ENCODE measurements at places on chromosomes 2 and 18.

DNA sequence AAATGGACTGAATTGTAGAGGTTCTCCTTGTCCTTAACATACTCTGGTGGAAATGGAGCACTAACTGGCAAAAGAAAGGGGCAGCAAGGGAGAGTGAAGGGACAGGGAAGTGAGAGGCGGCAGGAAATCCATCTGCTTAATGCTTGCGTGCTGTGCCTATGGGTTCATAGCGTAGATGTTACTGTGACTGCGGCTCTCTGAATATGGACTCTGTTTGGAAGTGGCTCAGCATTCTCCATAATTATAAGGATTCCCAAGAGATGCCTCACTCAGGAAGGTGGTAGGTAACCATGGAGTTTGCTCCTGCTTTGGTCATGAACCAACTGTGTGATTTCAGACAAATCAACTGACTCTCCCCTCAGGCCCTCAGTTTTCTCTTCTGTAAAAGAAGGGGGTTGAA is 50.0 kb downstream of the MYO3B start:
- no peak for DNase-seq

DNA sequence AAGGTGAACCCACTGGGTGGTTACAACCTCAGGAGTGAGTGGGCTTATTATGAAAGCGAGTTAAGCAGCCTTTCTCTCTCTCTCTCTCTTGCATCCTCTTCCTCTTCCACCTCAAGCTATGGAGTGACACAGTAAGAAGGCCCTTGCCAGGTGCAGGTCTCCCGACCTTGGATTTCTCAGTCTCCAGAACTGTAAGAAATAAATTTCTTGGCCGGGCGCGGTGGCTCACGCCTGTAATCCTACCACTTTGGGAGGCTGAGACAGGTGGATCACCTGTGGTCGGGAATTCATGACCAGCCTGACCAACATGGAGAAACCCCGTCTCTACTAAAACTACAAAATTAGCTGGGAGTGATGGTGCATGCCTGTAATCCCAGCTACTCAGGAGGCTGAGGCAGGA is 14.4 kb downstream of the MYCN start:
- no peak for DNase-seq

DNA sequence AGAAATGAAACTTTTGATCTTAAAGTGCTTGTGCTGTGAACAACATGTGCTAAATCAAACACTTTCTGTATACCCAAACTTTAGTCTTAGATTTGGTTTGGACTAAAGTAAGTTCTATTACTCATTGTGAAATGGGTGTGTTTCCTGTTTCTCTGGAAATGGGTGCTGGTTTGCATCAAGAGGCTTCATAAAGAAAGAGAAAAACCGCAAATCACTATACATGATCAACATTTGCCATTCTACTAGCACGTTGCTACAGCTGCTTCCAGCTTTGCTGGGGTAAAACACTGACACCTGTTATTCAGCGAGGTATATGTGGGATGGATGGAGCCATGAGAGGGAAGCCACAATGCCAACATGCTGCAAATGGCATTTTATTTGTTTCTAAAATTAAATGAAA is 547.0 kb upstream of the ACVR2A start:
- DNase-seq = no peak

DNA sequence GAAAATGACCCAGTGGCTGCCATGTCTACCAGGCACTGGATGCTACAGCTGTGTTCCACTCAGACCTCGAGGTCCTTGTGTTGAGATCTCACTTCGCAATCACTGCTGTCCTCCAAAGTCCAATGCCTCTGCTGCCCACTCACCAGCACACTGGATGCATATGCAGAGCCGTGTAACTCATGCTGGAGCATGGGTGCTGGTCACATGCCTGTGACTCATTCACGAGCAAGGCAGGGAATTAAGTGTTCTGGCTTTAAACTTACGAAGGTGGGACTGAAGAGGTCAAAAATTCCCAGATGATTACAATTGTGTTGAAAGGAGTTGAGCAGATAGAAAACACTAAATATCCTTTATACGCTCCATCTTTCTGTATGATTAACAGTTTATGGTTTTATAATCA is 417.5 kb downstream of the NUP35 start:
- peak; percentile 3 for DNase-seq

GRCh38 chr2:202090530-202090929 is 17.5 kb downstream of the KIAA2012 start:
- DNase-seq = no peak
